AML-193 (cell line): ENCODE measurements at places on chromosomes 12 and 14.

- DNase-seq: peak; percentile 28
Observed at GRCh38 chr14:25049568-25050268, at the start of gene STXBP6. STXBP6 (minus strand) TSS chr14:25050147; CDS start chr14:24974818, 75,329 bp downstream.

DNA sequence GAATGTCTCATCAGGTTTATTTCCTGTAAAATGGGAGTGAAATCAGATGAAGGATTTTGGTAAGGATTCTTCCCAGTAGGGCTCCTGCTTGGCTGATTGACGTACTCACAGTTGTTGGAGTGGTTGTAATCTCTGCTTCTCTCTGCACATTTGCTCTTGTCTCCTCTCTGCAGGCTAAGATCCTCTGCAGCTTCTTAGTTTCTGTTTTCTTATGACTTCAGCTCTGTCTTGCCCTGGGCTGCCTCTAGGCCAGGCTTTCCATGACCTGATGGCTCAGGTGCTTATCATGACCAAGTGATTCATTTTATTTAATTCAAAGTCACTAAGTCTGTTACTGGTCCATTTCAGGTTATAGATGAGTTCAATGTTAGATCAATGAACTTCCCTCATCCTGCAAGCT is 394.5 kb upstream of the DDHD1 start:
- DNase-seq: no peak

GRCh38 chr12:40829738-40830144 is 137.5 kb downstream of the CNTN1 start:
- no peak for DNase-seq

DNA sequence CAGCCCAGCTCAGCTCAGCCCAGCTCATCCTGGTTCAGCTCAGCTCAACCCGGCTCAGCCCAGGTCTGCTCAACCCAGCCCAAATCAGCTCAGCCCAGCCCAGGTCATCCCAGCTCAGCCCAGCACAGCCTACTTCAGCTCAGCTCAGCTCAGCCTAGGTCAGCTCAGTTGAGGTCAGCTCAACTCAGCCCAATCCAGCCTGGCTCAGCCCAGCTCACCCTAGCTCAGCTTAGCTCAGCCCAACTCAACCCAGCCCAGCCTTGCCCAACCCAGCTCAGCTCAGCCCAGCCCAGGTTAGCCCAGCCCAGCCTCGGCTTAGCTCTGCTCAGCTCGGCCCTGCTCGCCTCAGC is 332.3 kb downstream of the TMEM121 start:
- no peak for DNase-seq

DNA sequence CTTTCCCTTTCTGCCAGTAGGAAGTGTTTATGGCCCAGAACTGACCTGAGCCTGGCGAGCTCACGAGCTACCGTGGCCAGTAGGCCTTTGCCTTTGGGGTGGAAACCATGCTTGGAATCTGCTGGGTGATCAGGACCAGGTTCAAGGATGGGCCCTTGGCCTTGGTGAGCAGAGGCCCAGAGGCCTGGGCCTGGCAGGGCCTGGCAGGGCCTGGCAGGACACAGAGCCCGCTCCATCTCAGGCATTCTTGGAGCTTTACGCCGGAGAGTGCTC is 184.8 kb upstream of the RTL1 start:
- no peak for DNase-seq

DNA sequence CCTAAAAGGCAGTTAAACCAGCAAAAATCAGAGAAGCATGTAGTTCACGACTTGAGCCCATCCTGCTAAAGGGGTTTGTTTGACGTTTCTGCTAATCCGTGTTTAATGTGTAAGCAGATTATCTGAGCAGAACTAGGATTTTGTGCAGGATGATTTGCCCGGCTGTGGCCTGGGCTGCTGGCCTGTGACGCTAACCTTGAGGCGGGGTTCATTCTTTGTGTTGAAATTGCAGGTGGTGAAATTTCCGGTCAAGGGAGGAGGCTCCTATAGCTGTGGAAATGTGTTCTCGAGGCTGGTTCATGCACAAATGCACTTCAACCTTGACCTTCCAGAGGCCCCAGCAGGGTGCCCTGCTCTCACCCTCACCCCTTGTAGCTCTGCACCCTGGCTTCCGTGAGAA is 63.7 kb downstream of the SLC24A4 start:
- peak; percentile 22 for DNase-seq

GRCh38 chr14:76986231-76986565 is 42.3 kb downstream of the IRF2BPL start:
- DNase-seq: no peak

DNA sequence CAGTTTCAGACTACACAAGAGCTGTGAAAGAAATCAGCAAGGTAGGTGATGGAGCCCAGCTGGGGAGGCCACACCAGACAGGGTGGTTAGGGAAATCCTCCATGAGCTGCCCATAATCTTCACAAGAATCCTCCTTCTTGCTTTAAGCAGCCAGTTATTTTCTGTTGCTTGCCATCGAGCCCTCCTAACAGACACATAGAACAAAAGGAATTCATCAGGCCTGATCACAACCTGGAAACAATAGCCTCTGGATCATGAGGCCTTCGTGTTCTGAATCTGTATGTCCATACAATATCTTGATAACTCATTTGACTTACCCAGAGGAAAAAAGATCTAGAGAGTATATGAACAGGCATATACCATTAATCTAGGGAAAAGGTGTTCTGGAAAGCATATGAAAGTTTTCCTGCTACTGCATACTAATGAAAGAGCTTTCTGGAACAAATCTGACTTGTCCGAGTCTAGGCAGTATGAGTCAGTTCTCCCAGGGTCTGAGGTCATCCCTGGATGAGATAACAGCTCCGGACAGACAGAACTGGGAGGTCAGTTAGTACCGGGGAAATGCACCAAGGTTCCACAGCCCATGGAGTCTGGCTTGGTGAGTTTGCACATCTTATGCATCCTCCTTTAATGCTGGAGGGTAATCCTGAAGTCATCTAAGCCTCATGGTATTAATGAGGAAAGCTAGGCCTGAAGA is 52.8 kb upstream of the ELK3 start:
- no peak for DNase-seq
